ENCODE measurements at places on chromosomes 16 and 17.

DNA sequence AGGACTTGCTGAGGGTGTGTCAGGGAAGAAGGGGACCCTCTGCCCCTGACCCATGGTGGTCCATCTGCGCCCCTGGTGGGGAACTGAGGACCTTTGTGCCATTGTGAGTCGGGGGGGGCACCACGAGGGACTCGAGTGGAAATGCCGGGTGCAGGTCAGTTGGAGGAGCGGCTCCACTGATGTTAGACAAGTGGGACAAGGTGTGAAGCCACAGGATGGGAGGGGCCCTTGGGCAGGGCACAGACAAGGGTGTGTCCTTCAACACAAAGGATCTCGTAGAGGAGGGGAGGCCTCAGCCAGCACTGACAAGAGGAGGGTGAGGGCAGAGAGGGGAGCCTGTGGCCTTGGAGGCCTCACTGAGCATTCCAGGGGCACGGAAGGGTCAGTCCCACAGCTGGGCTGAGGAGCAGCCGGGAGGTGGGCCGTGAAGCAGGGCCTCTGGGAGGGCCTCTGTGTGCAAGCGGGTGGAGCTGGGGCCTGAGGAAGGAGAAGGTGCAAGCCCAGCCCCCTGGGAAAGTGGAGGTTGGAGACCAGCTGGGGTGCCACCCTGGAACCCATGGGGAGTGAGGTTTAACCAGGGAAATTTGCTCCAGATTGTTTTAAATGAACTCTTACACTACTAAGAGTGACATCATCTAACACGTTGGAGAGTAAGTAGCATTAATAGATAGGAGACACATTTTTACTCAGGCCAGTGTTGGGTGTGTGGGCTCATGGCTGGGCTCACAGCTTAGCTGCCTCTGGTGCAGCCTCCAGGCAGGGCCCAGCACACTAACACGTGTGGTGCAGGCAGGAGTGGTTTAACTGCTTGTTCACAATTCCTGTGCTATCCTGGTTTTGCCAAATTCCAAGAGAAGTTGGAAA lies 27.9 kb downstream of the NARF start:
- no peak for DNase-seq

DNA sequence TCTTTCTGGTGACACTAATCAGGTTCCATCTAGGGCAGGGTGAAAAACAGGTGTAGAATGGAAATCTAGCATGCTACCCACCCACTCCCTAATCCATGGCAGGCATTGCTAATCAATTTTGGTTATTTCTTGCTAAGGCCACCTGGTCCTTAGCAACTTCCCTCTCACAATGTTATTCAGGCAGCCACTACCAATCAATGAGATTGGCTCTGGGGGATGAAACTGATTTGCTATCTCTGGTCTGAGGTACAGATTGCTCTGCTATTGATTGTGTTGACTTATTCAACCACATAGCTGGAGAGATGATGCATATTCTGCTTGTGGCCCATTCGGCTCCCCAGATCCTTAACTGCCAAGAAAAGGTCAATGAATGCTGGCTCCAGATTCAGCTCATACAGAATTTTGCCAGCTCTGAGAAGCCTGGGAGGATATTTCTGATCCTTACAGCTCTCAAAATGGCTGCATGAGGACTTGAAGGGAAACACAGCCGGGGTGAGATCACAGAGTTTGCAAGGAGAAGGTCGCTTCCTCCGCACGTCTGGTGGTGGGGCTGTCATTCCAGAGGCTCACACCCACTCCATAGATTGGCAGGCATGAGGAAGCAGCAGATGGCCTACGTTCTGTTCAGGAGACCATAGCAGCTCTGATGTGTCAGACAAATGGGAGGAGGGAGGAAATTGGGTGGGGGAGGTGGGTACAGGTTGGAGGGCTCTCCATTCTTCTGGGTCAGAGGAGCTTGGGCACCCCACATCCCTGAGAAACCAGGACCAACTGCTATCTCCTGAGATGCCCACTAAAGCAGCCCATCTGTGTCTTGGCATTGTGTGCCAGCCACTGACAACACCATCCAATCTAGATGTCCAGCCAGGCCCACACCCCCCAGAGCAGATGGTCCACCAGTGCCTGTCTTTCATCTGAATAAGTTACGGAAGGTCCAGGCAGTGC lies 22.3 kb downstream of the SEZ6 start:
- DNase-seq = no peak

- DNase-seq = no peak
These were observed 88.7 kb downstream of the FOXL1 start for GRCh38 chr16:86667035-86667434.

DNA sequence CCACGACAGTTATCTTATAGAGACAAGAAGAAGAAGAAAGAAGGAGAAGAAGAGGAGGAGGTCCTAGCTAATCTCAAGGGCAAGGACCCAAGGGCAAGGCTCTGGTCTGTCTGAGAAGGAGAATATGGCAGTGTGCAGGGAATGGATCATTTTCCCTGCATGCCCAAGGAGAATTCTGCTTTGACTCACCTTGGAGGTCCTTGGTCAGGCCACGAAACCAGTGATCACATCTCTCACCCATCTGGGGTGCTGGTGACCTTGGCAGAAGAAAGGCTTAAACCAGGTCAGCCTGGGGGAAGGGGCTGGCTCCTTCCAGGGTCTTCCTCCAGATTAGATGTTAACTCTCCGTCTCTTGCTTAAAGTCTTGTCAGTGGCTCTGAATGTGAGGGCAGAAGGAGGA lies 1.6 kb upstream of the FMNL1 start:
- no peak for DNase-seq

GRCh38 chr17:69111794-69112193 lies 29.9 kb downstream of the ABCA6 start:
- DNase-seq = peak; percentile 2

GRCh38 chr17:82239401-82239925 lies 10.6 kb downstream of the SLC16A3 start:
- DNase-seq = no peak

DNA sequence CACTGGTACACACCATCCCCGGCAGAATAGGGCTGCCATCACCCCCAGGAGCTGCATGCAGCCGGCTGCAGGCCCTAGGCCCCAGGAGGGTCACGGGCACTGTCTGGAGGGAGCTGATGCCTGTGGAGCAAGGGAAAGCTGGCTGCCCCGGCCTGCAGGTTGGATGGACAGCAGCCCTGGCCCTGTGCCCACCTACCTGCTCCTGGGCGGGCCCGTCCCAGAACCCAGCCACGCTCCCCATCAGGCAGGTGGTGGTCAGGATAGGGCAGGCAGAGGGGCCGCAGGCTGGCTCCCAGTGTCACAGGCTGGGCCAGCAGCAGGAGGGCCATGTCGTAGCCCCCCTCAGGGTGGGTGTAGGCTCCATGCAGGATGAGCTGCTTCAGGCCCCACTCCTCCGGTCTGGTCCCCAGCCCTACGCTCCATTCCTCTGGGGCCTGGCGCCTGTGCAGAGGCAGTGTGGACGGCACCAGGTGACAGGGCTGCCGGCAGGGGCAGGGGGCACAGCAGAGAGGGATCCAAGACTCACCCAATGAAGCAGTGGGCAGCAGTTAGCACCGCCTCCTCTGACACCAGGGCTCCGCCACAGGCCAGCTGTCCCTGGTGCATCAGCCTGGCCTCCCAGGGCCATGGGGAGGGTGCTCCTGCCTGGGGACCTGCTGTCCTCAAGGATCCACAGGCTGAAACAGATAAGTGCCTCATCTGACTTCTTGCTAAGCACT lies 4.0 kb downstream of the PRSS53 start:
- DNase-seq = no peak

DNA sequence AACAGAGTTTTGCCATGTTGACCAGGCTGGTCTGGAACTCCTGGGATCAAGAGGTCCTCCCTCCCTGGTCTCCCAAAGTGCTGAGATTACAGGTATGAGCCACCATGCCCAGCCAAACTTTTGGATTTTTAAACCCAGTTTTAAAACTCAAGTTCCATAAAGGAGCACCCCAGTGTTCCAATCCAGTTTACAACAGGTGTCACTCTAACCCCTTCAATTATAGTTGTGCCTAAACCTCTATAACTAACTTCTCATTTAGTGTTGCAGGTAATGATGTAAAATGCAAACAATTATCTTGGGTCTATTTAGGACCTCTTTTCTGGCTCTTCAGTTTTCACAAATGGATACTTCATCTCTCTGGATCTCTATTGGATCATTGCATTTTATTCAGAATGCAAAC lies 7.8 kb upstream of the ADAP2 start:
- DNase-seq = no peak

GRCh38 chr16:73172241-73172972 lies 124.5 kb upstream of the ZFHX3 start:
- peak; percentile 85 for DNase-seq

GRCh38 chr16:3129137-3130131 lies 5.4 kb upstream of the ZNF213 start:
- peak; percentile 80 for DNase-seq

DNA sequence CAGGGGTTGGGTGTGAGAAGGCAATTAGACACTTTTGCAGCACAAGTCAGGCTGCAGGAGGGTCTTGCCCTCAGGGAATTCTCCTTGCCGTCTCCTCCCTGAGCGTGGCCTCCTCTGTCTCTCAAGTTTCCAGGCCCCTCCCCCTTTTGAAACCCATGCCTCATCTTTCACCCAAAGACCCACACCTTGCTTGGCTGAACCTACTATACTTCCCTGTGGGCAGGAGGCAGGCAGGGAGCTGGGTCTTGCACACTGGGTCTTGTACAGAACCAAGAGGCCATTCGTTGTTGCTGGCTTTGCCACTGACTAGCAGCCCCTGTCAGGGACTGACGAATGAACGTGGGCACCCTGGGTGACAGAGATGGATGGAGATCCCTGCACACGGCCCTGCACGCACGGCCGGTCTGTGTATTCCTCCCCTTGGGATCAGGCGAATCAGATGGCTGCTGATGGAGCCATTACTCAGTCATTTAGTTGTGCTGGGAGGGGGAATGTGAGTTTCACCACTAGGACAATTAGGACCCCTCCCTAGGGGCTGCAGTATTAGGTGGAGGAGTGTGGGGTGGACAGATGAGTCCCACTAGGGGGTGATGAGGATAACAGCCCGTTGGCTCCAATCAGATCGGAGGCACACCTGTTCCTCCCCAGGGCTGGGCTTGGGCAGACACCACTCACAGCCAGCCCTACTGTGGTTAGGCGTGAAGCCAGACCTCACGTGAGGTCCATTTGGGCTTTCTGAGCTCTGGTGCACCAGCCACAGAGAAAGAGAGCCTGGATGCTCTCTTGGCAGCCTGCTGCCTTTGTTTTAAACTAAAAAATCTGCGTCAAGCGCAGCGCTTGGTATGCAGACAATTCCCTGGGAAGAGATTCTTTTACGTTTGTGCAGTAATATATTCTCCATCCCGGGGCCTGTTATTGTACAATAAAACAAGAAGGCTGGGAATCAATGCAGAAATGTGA lies 167.7 kb upstream of the WSCD1 start:
- DNase-seq = no peak

DNA sequence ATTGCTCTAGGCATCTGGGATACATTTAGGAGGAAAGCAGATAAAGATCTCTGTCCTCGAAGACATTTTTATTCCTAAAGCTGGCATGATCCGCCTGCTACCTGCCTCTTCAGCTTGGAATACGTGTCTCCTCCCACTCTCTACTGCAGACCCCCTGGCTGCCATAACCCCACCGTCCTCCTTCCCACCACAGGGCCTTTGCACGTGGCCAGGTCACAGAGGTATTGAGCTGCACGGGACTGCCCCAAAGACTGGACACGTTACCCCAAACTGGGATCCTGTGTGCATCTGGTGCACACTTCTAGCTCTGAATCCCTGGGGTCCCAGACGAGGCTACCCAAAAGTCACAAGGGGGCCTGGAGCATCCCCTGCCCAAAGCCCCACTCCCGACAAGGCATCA lies 351.2 kb upstream of the EEF2KMT start:
- DNase-seq = no peak

GRCh38 chr17:39186481-39187002 lies 10.9 kb downstream of the CACNB1 start:
- no peak for DNase-seq

DNA sequence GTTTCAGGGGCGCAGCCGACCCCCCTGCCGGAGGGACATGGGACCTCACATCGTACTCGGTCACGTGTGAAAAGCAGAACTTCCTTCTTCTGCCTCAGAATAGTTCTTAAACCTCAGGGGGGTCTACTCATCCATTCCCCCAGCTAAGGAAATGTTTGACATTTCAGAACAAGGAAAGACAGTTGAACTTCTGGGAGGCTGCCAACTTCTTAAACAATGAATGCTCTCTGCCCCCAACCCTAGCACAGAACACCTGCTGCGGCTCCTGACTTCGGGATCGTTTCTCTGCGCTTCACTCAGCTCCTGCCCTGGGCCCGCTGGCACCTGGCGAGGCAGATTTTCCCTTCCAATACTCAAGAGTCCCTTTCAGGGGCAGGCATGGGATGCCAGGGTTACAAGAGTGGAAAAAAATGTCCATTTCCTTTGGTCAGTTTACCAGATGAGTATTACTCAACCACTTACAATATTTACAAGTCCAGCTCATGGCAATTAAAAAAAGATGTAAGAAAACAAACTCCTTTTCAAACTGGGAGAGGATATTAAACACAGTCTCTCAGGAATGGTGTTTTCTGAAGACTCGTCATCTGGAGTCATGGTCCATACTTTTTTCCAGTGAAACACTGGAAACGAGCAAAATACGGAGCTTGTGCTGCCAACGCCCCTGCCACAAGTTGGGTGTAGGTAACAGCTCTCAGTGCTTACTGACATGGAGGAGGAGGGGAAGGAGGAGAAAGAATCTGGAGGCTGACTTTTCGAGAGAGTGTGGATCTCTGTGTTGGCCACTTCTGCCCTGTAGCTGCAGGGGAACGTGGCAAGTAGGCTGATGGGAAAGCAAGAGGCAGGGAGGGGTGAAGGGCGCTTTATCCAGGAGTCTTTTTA lies 235.7 kb downstream of the NTN1 start:
- DNase-seq = no peak

DNA sequence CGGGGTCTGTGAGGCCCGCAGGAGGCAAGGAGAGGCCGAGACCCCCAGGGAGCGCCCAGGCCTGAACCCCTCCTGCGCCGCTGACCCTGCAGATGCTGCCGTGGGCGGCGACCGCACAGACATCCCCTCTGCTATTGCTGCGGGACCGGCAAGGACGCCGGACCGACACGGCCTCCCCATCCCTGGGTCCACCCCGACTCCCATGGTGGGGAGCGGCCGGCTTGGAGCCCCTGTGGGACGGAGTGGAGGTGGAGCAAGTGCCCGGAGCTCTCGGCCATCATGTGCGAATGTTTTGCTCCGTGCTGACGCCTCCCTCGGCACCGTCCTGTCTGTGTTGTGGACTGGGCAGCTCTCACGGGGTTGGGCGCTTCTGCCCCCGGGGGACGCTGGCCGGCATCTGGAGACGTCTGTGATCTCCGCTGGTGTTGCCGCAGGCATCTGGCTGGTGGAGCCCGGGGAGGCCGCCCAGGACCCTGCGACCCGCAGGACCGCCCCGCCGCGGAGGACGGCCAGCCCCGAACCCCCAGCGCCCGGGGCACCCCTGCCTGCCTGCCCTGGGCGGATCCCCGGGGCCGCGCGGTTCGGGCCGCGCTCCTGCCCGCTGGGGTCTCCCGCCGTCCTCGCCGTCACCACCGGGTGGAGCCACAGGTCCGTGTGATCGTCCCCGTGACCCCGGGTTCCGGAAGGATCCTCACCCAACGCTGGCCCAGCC lies 12.8 kb upstream of the GNG13 start:
- no peak for DNase-seq

GRCh38 chr17:72642720-72643119 lies 449.8 kb downstream of the SLC39A11 start:
- no peak for DNase-seq

- DNase-seq = no peak
These were observed 6.5 kb upstream of the COL1A1 start for GRCh38 chr17:50207792-50208567.

Measured in left kidney (tissue), 8 donors.